ENCODE measurements at places on chromosomes 4 and X.

DNA sequence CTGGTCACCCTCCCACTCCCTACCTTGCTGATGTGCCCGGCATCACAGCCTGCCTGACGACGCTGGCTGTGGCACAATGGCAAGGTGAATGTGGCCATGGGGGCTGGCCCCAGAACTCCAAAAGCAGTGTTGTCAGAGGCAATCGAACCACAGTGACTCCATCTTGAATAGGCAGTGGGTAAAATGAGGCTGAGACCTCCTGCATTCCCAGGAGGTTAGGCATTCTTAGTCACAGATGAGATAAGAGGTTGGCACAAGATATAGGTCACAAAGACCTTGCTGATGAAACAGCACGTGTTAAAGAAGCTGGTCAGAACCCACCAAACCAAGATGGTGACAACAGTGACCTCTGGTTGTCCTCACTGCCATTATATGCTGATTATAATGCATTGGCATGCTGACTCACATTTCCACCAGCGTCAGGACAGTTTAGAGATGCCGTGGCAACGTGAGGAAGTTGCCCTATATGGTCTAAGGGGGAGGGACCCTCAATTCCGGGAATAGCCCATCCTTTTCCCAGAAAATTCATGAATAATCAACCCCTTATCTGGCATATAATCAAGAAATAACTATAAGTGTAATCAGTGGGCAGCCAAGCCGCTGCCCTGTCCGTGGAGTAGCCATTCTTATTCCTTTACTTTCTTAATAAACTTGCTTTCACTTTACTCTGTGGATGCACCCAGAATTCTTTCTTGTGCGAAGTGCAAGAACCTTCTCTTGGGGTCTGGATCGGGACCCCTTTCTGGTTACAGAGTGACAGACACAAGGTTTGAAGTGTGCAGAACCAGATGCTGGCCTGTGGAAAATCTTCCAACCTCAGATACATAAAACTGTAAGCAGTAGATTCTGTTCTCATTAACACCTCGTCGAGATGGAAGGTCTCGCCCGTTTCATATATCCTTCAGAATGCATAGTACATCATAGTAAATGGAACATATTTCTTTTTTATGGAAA is 26.8 kb upstream of the CLDN24 start:
- DNase-seq, result peak; percentile 99

DNA sequence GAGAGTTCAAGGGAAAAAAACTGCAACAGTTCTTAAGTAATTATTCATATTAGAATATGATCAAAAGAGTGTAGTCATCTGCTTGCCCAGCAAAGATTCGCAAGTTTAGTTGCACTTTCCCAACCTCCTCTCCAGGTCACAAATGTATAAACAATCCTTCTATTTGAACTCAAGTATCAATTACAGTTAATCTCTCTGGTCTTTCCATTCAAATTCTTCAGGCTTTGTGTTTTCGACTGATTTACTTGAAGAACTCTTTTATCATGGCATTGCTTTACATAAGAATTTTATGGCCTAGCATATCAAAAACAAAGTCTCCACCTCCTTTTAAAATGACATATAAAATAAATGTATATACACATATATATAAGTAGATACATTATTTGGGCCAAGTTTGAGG is 1009.6 kb upstream of the DIAPH2 start:
- DNase-seq, result no peak

DNA sequence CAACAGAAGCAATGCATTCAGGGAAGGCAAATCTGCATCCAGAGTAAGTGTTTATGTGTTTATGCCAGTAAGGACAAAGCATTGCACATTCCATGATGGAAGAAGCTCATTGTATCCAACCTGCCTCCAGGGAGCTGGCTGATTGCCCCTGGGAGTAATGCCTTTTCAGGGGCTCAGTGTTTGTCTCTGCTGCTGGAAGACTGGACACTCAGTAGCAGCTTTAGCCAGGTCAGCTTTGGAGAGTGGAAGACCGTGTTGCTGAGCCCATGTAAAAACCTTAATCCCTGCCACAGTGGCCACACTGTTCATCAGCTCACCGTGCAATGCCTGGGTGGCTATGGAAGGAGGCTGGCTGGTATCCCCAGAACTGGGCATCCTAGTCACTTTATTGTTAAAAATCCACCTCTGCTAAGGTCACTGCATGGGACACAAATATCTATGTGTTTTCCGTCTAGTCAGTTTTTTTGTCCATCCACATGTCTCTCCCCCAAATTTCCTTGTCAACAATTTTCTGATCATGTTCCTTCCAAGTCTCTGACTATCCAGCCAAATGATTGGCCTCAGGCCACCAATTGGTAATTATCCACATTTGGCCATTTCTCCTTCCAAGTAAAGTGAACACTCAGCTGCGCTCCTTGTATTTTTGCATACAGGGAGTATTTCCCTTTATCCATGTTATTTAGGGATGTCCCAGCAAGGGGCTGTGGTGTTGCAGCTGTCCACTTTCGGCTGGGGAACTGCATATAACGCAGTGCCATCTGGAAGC is 2044.5 kb upstream of the AGA start:
- DNase-seq, result no peak

DNA sequence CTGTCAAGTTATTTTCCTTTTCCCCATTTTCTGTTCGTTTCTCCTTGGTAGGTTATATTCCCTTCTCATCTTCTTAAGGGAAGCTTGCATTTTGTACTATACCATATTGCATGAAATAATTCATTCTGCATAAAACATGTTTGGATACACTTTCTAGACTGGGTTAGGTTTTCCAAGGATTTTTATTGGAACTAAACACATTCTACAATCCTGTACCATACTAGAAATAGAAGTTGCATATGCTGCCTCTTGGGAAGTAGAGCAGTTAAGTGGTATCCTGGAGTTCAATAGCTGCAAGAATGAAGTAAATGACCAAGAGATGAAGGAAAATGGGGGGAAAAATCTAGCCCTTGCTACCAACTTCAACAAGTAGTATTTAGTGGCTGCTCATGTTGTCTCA is 393.7 kb upstream of the SLIT2 start:
- DNase-seq, result no peak

DNA sequence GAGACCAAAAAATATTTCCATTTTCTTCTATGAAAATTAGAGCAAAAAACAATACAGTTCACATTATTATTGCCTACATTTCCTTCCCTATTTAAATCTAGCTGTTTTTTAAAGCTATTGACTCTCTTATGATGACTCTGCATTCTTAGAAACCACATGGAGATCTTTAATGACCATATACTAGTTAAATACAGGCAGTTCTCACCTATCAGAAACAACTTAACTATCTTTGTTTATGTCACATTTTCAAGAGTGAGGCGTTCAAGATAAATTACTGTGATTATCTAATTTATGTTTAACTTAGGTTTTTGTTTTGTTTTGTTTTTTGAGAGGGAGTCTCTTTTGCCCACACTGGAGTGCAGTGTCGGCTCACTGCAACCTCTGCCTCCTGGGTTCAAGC is 3.0 kb downstream of the CISD2 start:
- no peak for DNase-seq

DNA sequence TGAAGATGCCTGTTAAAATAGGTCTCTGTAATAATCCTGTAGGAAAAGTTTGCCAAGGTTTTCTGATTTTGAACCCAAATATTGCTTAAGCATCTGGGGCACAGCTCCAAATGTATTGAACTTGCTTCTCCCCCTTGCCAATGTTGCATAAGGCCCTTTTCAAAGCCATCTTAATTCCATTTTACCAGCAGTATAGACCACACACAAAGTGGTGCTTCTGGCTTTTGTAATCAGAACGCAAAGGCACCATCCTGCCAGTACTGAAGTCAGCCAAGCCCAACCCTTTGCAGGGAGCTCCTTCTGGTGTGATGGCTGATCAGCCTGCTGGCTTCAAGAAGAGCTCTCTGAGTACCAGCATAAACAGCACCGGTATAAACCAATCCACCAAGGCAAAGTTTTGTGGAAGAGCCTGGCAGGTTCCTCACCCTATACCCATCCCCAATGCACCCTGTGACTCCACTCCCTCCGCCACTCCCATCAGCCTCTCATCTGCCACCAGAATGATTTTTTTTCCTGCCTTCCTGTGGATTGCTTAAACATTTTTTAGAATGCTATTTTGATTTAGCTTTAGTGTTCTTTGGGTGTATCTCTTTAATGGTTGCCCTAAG is 39.2 kb upstream of the USP9X start:
- DNase-seq, result no peak

DNA sequence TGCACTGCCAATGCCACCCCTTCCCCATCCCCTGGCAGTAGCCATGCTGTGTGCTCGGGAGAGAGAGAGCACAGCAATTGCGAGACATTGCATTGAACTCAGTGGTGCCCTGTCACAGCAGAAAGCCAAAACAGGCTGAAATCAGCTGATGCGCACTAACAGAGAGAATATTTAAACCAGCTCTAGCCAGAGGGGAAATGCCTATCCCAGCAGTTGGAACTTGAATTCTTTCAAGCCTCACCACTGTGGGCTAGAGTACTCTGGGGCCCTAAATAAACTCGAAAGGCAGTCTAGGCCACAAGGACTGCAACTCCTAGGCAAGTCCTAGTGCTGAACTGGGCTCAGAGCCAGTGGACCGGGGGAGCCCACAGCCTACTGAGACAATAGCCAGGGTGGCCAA is 17.7 kb upstream of the RP2 start:
- DNase-seq, result peak; percentile 49

DNA sequence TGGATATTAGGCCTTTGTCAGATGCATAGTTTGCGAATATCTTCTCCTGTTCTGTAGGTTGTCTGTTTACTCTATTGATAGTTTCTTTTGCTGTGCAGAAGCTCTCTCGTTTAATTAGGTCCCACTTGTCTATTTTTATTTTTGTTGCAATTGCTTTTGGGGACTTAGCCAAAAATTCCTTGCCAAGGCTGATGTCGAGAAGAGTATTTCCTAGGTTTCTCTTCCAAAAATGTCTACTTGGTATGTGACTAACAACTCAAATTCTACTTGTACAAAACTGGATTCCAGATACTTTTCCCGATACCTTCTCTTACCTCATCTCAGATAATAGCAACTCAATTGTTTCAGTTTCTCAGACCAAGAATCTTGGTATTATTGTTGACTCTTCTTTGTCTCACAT is 142.4 kb upstream of the GLRA2 start:
- DNase-seq, result no peak

DNA sequence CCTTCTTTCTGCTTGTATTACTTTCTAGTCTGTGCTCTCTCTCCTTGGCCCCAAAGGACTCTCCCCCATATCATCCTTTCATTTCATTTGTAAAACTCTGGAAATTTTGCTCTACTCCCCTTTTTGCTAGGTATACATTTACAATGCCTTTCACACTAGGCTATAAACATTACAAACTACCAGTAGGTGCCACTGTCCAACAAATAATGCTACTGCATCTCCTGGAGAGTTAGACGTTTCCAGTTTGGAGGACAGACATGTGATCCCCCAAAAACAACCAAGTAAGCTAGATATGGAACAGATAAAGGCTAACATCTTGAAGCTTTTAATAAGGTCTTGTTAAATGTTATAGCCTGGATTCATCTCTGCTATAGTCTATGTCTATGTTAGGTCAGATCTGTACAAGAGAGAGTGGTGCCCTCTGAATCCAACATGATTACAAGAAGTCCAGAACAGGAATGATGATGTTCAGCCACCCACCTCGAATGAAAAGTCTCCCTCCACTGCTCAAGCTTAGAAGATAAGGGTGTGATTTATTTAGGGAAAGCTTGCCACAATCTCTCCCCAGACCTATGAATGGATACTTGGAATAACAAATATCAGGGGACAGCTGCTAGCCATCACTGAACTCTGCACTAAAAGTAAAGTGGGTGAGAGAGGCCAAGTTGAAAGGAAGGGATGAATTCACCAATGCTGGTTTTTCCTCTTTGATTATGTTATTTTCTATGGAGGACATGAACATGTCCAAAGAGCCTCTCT is 14.3 kb downstream of the CBR4 start:
- DNase-seq, result no peak

DNA sequence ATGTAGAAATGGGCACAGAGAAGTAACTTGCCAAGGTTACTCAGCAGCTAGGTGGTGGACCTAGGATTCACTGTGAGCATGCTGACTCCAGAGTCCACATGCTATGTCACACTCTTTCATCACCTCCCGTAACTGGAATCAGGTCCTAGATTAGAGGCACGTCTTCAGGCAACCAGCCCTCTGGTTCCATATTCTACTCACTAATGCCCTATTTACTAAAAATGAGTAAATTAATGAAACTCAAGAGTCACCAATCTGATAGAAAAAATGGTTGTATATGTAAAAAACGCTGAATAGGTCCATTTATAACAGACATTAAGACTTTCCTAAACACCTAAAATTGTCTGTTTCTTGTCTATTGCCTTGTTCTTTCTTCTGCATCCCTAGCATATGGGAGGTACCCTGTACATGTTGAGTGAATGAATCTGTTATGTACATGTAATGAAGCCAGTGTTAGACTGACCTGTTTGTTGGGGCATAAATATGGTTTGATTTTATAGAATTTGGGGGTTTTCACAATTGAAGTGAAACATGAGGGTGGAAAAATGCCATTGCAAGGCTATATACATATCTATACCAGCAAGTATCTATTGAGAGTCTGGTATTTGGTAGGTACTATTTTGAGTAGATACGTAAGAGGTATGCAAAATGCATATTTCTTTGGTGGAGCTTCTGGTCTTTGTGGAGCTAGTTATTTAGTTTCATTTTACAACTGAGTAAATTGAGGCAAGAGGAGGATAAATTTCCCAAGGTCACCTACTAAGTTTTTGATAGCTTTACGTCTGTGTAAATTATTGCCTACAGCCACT is 7.5 kb upstream of the RUFY3 start:
- DNase-seq, result no peak

DNA sequence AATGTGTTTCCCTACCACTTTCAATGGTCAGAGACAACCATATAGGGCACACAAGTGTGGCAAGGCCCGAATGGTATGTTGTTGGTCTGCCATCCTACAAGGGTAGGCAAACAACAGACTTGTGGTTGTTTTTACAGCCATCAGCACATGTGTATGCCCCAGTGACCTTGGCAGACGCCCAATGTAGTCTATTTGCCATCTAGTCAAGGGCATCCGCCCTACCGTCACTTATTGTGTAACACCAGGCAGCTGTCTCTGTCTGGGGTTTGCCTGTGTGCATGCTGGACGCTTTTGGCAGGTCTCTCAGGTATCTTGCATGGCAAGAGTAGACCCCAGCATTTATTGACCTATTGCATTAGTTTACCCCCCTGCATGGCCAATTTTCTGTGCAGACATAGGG is 1145.5 kb upstream of the POU3F4 start:
- no peak for DNase-seq

GRCh38 chr4:53101191-53101581 is 239.1 kb downstream of the RASL11B start:
- peak; percentile 75 for DNase-seq

GRCh38 chr4:64248186-64248585 is 161.1 kb downstream of the TECRL start:
- DNase-seq, result no peak
